Aorta (tissue), 5 donors: ENCODE measurements at places on chromosomes 1 and 21. TPM values are rescaled to one million over a fixed set of nuclear protein-coding genes. Genes with fewer than 3 reads are reported as not detected.
A peak's percentile ranks its signal among the peaks of the same experiment; 100 is the strongest.

DNA sequence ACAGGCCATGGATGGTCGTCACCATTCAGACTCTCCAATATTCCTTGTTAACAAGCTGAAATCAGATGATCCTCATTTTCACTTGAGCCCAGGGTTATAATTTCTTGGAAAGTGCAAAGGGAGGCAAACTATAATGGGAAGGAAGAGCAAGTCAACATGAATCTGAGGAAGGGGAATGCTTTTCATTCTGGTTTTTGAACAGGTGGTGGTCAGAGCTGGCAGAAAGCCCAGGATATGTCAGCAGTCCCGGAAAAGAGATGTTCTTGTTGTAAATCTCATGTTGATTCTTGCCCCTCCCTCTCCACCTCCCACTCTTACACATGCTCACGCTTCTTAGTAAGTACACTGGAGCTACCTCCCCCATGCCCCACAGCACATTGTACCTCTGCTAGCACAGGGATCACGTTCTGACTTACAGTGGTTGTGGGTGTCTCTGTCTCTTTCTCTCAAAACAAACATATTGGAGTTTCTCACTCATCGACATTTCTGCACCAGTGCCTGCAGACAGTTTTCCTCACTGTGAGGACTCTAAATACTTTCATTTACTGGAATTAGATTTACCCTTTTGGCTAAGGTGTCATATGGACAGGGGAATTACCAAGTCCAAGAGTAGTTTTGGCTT lies 77.6 kb downstream of the XCL2 start:
- DNase-seq: no peak
- no peaks in the 10 kb centered on the region for H3K36me3 ChIP-seq
- H3K27me3 ChIP-seq: no peaks in the 10 kb centered on the region

GRCh38 chr1:39332291-39332690 lies 127.8 kb downstream of the MACF1 start:
- H3K27ac ChIP-seq: no peak overlapping the region
- peaks cover 5% of the 10 kb centered on the region for H3K4me1 ChIP-seq
- H3K36me3 ChIP-seq: peaks cover 11% of the 10 kb centered on the region

The TRNP1 gene
- 16.3 TPM for total RNA-seq

- H3K4me3 ChIP-seq: no peak overlapping the region
- no peaks in the 10 kb centered on the region for H3K27me3 ChIP-seq
- no peak for DNase-seq
- H3K4me1 ChIP-seq: no peaks in the 10 kb centered on the region
Observed at GRCh38 chr1:232227306-232227705, 402.6 kb downstream of the SIPA1L2 start.

The ARHGAP30 gene
- 20.5 TPM for total RNA-seq

DNA sequence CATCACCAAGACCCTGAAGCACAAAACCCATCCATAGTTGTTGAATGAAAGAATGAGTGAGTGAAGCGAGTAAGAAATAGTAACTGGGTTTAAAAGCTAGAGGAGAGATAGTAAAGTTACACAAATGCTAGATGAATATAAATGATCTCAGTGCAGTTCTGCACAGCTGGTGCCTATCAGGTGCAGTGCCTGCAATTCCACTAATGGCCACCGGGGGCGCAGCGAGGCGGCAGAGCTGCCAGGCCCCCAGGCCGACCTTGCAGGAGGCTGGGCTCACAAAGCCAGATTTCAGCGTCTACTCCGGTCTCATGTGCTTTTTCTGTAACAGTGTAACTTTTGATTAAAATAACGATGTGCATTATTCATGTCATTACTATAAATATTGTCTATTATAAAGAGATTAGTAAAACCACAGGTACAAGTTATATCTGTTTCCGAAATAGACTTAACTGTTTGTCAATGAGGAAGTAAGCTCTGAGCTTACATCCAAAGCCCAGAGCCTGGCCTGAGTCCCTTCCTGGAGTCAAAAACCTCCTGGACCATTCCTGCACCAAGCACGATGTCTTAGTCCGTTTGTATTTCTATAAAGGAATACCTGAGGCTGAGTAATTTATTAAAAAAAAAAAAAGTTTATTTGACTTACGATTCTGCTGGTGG lies 477.6 kb downstream of the NPHP4 start:
- H3K4me3 ChIP-seq: no peak overlapping the region
- H3K27me3 ChIP-seq: no peaks in the 10 kb centered on the region
- no peaks in the 10 kb centered on the region for H3K4me1 ChIP-seq
- H3K36me3 ChIP-seq: no peaks in the 10 kb centered on the region

- H3K27ac ChIP-seq: no peak overlapping the region
- no peak for DNase-seq
- no peaks in the 10 kb centered on the region for H3K4me1 ChIP-seq
- H3K4me3 ChIP-seq: no peak overlapping the region
- H3K27me3 ChIP-seq: no peaks in the 10 kb centered on the region
Observed at GRCh38 chr1:54171016-54171415, 18.2 kb upstream of the CDCP2 start.

- DNase-seq: no peak
- H3K4me1 ChIP-seq: no peaks in the 10 kb centered on the region
- no peak overlapping the region for H3K4me3 ChIP-seq
Observed at GRCh38 chr1:93686504-93687250, 5.0 kb upstream of the BCAR3 start.

- no peaks in the 10 kb centered on the region for H3K4me1 ChIP-seq
- no peak overlapping the region for H3K4me3 ChIP-seq
- H3K27me3 ChIP-seq: no peaks in the 10 kb centered on the region
- H3K27ac ChIP-seq: no peak overlapping the region
Observed at GRCh38 chr1:201475915-201476669, 7.1 kb upstream of the PHLDA3 start.

GRCh38 chr1:86965012-86965826 lies 50.8 kb downstream of the HS2ST1 start:
- H3K36me3 ChIP-seq: no peaks in the 10 kb centered on the region
- no peak overlapping the region for H3K27ac ChIP-seq
- no peak for DNase-seq
- H3K4me3 ChIP-seq: no peak overlapping the region
- no peaks in the 10 kb centered on the region for H3K4me1 ChIP-seq

DNA sequence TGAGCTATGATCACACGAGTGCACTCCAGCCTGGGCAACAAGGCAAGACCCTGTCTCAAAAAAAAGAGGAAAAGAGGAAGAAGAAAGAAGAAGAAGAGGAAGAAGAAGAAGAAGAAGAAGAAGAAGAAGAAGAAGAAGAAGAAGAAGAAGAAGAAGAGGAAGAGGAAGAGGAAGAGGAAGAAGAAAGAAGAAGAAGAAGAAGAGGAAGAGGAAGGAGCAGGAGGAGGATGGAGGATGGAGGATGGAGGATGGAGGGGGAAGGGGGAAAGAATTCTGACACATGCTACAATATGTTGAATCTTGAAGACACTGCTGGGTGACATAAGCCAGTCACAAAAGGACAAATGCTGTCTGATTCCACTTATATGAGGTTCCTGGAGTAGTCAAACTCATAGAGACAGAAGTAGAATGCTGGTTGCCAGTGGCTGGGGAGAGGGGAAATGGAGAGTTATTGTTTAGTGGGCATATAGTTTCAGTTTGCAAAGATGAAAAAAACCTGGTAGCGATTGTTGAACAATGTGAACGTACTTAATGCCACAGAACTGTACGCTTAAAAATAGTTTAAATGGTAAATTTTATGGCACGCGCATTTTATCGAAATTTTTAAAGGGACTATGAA lies 47.3 kb upstream of the COA6 start:
- DNase-seq: no peak
- H3K27ac ChIP-seq: no peak overlapping the region
- H3K27me3 ChIP-seq: no peaks in the 10 kb centered on the region
- peak overlapping the region; percentile 36 for H3K4me3 ChIP-seq

DNA sequence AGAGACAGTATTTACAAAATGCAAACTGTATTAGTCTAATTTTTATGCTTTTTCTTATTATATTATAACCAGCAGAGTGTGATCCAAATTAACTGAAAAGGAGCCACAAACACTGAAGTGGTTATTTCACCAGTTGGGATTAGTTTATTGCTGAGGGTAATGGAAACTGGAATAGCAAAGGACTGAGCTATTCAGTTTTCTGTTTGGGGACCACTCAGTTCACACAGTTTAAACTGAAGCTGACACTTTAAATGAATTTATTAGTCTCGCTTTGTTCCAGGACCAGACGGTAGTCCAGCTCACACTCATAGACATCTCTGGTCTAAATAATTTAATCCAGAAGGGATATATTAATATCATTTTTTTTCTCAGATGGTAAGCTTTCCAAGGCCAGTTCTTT lies 410.7 kb downstream of the LTN1 start:
- no peaks in the 10 kb centered on the region for H3K4me1 ChIP-seq
- no peak for DNase-seq
- no peak overlapping the region for H3K4me3 ChIP-seq
- no peaks in the 10 kb centered on the region for H3K27me3 ChIP-seq
- H3K27ac ChIP-seq: no peak overlapping the region

- H3K4me1 ChIP-seq: no peaks in the 10 kb centered on the region
- no peak overlapping the region for H3K27ac ChIP-seq
- no peak overlapping the region for H3K4me3 ChIP-seq
- no peak for DNase-seq
- H3K27me3 ChIP-seq: no peaks in the 10 kb centered on the region
Observed at GRCh38 chr1:21084111-21084810, 92.4 kb downstream of the EIF4G3 start.

DNA sequence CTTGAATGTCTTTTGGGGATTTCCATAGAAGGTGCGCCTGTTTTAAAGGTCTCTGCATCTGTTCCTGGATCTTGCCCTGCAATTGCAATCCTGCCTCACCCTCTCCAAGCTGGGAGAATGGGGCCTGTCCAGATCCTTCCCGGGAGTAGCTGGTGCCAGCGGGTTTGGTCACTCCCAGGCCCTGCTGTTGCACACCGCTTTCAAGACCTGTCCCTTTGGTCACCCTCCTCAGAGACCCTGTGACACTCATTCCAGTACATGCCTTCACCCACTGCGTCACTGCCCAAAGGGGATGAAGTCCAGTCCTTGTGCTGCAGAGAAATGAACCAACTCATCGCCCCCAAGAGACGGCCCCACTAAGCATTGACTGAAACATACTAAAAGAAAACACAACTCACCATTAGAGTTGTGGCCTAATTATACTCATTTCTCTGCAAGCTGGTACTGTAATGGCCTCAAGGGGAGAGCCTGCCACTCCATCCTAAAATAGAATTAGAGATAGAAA lies 1.9 kb upstream of the IRF2BP2 start:
- no peaks in the 10 kb centered on the region for H3K27me3 ChIP-seq
- H3K4me1 ChIP-seq: peaks cover 5% of the 10 kb centered on the region
- H3K4me3 ChIP-seq: no peak overlapping the region
- no peaks in the 10 kb centered on the region for H3K36me3 ChIP-seq
- DNase-seq: peak; percentile 77

- no peaks in the 10 kb centered on the region for H3K27me3 ChIP-seq
- H3K36me3 ChIP-seq: no peaks in the 10 kb centered on the region
- H3K4me1 ChIP-seq: no peaks in the 10 kb centered on the region
- DNase-seq: no peak
- H3K27ac ChIP-seq: peak overlapping the region; percentile 15
Observed at GRCh38 chr1:33903210-33903589, 39.3 kb downstream of the HMGB4 start.

DNA sequence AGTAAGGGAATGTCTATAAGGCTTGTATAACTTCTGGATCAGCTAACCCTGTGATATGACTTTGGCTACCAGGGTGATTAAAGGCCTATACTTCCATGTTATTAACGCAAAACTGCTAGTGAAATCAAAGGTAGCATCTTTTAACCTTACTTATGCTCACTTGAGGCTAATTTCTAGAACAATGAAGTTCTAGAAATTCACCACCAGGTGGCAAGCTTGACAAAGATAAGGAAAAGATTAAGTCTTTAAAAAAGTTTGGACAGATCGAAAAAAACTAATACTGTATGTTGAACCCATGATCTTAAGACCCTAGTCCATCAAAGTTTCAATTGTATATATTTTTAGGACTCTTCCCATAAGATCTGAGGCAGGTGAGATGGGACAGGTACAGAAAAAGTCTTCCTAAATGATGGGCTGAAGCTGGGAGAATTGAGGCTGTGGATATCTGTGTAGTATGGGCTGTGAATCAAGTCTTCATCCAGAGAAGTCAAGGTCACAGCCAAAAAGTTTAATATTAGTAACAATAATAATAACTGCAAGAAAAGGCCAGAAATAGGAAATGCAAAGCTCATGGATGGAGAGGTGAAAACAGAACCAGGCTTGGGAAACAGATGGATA lies 18.8 kb downstream of the KYAT3 start:
- no peaks in the 10 kb centered on the region for H3K27me3 ChIP-seq
- H3K4me3 ChIP-seq: no peak overlapping the region
- no peaks in the 10 kb centered on the region for H3K36me3 ChIP-seq
- no peaks in the 10 kb centered on the region for H3K4me1 ChIP-seq
- no peak for DNase-seq

DNA sequence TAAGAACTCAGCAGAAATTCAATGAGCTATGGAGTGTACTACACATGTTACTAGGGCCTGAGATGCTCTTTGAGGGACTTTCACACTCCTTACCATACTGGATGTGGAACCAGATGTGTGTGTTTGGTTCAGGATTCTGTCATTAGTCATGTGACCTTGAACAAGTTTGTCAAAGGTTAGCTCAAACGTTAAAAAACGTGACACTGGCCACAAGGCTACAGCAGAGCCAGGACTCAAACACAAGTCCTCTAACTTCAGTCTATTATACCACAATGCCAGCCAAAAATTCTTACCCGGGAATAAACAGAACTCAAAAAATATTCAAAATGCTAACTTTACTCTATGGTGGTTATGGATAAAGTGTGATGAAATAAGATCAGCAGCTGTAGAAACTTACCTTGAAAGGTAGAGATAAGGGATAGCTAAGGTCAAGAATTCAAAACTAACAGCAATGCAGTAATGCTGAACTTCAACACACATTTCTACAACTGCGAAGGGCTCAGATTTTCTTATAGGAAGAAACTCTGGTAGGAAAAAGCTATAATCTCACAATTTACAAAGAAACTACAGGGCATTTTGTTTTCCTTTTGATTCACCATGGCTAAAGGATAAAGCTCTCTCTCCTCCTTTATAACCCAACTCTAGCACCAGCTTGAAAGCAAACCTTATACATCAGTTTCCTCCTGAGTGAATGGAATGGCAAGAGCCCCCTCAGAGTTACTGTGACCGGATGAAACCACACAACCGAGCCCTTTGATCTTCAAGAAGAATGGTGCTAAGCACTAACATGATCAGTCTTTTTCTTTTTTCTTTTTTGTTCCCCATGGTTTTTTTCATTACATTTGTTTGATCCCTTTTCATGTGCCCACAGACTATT lies 233.9 kb downstream of the SLC45A1 start:
- no peaks in the 10 kb centered on the region for H3K36me3 ChIP-seq
- DNase-seq: no peak

DNA sequence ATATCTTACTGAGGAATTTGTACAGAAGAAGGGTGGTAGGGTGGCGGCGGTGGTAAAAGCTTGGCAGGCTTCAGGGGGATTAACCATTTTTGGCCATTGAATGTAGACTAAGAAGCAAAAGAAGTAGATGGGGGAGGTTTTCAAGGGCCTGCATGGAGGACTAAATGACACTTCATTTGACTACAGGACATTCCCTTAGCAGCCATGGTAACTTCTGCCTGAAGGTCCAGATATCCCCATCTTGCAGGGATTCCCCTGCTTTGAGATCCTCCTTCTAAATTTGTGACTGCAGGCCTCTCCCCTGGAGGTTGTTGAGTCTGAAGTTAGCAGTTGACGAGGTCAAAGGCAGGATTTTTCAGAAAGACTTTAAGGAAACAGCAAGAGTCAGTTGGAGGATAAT lies 4.8 kb downstream of the VASH2 start:
- H3K27me3 ChIP-seq: no peaks in the 10 kb centered on the region
- H3K4me1 ChIP-seq: no peaks in the 10 kb centered on the region
- no peak overlapping the region for H3K4me3 ChIP-seq

- H3K4me1 ChIP-seq: no peaks in the 10 kb centered on the region
- no peak overlapping the region for H3K4me3 ChIP-seq
- H3K36me3 ChIP-seq: peaks cover 2% of the 10 kb centered on the region
Observed at GRCh38 chr1:197614916-197615692, 160.2 kb downstream of the DENND1B start.
